ENCODE measurements at places on chromosomes 4 and X.

GRCh38 chr4:138341739-138342415 is 99.7 kb upstream of the SLC7A11 start:
- DNase-seq: no peak

GRCh38 chrX:154351183-154352011 is 23.0 kb downstream of the FLNA start:
- DNase-seq: no peak

- no peak for DNase-seq
These were observed 271.7 kb upstream of the LDB2 start for GRCh38 chr4:17170131-17170530.

GRCh38 chrX:112642349-112642748 is 37.4 kb downstream of the LHFPL1 start:
- DNase-seq: no peak
